ENCODE measurements at places on chromosomes 11 and 22.

DNA sequence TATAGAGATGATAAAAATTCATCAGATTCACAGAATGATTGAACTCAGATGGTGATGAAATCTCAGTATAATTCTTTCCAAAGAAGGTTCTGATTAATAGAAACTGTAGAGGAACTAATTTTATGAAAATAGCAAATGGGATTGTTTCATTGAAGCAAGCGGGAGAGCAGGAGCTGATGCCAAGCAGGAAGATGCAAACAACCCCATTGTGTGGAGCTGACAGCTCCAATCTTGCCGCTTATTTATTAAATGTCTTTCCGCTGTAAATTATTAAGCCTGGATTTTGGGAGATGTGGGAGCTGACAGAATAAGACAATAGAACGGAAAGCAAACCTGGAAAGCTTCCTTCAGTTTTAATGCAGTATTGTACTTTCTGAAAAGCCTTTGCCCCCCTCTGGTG lies 6.0 kb upstream of the TMEM218 start:
- no peak for DNase-seq

DNA sequence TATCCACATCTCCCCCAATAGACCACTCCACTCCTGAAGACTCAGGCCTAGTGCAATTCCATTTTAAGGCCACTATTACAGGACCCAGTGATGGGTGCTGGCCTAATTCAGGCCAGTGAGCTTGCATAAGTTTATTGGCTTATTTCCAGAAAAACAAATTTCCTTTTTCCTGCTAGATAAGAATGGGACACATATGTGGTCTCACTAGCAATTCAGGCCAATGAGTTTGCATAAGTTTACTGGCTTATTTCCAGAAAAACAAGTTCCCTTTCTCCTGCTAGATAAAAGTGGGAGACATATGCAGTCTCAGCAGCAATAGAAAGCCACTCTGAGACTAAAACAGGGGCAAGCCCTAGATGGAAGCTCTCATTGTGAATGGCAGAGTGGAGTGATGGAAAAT lies 22.4 kb downstream of the ADM start:
- DNase-seq: no peak

DNA sequence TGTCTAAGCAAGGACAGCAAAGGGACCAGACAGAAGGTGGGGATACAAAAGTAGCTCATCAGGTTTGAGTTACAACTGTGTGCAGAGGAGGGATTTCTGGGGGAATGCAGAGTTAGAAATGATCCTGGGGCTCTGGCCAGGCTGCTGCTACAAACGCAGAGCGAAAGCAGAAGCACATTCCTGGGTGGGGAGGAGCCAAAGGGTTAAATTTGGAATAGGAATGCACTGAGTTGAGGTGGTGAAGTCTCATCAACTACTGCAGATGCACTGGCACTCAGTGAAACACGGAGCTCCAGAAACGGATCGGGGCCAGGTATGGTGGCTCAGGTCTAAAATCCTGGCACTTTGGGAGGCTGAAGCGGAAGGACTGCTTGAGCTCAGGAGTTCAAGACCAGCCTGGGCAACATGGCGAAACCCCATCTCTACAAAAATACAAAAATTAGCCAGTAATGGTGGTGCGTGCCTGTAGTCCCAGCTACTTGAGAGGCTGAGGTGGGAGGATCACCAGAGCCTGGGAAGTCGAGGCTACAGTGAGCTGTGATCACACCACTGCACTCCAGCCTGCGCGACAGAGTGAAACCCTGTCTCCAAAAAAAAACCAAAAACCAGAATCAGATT lies 3.2 kb downstream of the CHKA start:
- DNase-seq: no peak

DNA sequence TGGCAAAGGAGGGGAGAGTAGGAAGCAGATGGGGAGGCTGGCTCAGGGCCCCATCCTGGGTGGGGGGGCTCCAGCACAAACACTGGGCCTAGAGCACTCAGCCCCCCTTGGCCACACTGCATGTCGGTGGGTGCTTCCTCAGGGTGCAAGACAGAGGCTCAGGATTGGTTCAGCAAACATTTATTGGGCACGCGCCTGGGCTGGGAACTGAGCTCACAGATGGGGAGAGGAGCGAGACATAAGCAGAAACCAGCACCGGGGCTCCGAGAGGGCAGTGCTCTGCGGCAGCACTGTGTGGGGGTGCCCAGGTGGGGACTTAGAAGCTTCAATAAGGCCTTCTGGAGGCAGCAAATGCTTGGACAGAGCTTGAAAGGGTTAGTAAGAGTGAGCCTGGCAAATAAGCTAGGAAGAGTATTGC lies 12.1 kb upstream of the EHD1 start:
- no peak for DNase-seq

GRCh38 chr11:450809-451451 lies 851 bp downstream of the PTDSS2 start:
- peak; percentile 82 for DNase-seq

DNA sequence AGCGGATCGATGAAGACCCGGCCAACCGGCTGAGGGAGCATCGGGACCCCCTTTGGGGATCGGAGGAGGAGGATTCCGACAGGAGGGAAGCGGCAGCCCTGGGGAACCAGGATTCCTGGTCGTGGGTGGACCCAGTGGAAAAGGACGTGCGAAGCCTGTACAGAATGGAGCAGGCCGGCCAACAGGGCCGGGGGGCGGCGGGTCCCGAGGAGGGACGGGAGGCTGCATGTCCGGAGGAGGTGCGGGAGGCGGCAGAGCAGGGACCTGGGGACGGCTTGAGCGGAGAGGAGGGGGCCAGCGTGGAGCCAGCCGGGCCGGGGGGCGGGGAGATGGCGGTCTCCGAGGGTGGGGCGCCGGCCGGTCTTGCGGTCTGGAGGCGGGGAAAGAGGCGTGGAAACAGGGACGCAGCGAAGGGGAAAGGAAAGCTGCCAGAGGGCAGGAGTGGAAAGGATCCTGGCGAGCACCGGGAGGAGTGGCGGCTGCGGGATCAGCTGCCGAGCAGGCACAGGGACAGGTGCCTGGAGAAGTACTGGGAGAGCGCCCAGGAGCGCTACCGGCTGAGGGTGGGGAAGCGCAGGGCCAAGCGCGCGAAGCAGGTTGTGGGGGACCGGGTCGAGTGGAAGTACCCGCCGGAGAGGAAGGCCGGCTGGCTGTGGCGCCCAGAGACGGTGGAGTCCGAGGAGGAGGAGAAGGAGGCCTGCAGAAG lies at the start of gene ANO5:
Gene ANO5 (plus strand): TSS at position 444 of the 706 bp plus-strand sequence. CDS start 408 bp downstream, outside the sequence.
- peak; percentile 44 for DNase-seq
